Caco-2 (cell line): ENCODE measurements at places on chromosomes 6 and 20.

GRCh38 chr6:159981071-159981402 is 12.2 kb downstream of the IGF2R start:
- H3K27ac ChIP-seq = no peak overlapping the region
- H3K36me3 ChIP-seq = no peaks in the 10 kb centered on the region; the same call in 1 of the 2 replicates
- no peak for DNase-seq
- H3K27me3 ChIP-seq = no peaks in the 10 kb centered on the region
- H3K4me3 ChIP-seq = no peak overlapping the region
- H3K4me1 ChIP-seq = no peaks in the 10 kb centered on the region

DNA sequence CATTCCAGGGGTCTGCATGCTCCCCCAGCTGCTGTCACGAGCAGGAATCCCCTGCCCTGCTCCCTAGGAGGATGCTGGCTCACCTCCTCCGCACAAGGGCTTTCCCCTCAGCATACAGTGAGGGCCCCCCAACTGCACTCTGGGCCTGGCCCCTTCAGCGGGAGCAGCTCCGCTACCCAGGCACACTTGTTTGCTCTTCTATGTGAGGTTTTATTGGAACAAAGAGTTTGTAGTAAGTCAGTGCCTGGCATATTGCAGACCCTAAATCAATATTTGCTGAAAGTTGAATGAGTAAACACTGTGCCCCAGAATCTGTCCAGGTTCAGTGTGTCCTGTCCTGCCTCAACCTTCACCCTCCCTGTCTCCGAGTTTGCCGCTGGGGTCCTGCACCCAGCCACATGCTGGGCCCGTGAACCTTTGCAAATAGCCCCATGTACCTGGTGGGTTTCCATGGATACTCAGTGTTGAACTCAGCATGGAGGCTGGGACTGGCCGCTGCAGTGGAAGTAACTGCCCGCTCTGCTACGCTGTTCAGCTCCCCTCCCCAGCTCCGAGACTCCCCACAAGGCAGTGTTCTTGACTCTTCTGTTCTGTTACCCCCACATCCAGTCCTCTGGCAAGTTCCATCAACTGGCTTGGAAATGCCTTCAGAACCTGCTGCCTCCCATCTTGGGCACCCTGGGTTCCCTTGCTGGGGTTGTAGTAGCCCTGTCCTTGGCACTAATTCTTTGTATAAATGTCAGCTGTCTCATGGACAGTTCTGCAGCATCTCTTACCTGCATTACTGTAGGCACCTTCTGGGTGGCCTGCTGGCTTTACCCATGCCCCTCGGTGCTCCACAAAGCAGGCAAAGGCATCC is 15.7 kb downstream of the SLC22A1 start:
- H3K27ac ChIP-seq = no peak overlapping the region
- DNase-seq = no peak
- no peaks in the 10 kb centered on the region for H3K27me3 ChIP-seq
- peaks cover 17% of the 10 kb centered on the region for H3K4me1 ChIP-seq

GRCh38 chr20:18310051-18310450 is 21.7 kb downstream of the ZNF133 start:
- no peaks in the 10 kb centered on the region for H3K27me3 ChIP-seq
- H3K27ac ChIP-seq = no peak overlapping the region
- no peaks in the 10 kb centered on the region for H3K36me3 ChIP-seq
- no peak for DNase-seq
- 0 out of 2 replicates have a peak, but pooled peaks cover 8% of the 10 kb centered on the region for H3K4me1 ChIP-seq

DNA sequence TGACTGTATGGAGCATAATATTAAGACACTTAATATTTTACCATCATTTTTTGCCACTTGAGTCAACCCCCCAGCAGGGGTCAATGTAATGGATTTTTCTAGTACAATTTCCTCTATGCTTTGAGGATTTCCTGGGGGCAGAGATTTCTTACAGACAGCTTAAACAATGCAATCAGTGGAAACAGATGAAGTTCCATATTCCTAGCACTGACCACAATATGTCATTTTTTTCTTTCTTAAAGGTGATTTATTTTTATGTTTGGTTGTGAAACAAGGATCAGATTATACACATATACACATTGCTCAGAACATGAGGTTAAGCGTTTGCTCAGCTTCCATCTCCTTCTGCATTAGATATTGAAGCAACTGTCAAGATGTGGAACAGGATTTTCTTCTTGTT is 82.0 kb upstream of the ID4 start:
- H3K4me1 ChIP-seq = no peaks in the 10 kb centered on the region
- DNase-seq = no peak
- H3K27ac ChIP-seq = no peak overlapping the region
- H3K36me3 ChIP-seq = no peaks in the 10 kb centered on the region
- no peak overlapping the region for H3K4me3 ChIP-seq

- no peaks in the 10 kb centered on the region for H3K36me3 ChIP-seq
- DNase-seq = no peak
- H3K4me3 ChIP-seq = no peak overlapping the region
- H3K4me1 ChIP-seq = no peaks in the 10 kb centered on the region
Observed at GRCh38 chr6:27209659-27210269, 37.7 kb upstream of the PRSS16 start.

GRCh38 chr6:28880894-28881780 is 42.6 kb downstream of the TRIM27 start:
- peak; percentile 62 for DNase-seq
- H3K4me1 ChIP-seq = peaks cover 14% of the 10 kb centered on the region
- H3K27me3 ChIP-seq = no peaks in the 10 kb centered on the region
- peak overlapping the region; percentile 96 for H3K27ac ChIP-seq
- H3K36me3 ChIP-seq = no peaks in the 10 kb centered on the region

GRCh38 chr6:26003102-26003694 is 40.6 kb downstream of the TRIM38 start:
- DNase-seq = peak; percentile 49
- no peak overlapping the region for H3K4me3 ChIP-seq
- no peak overlapping the region for H3K27ac ChIP-seq
- no peaks in the 10 kb centered on the region for H3K4me1 ChIP-seq
- no peaks in the 10 kb centered on the region for H3K36me3 ChIP-seq
- no peaks in the 10 kb centered on the region for H3K27me3 ChIP-seq

- H3K4me3 ChIP-seq = no peak overlapping the region
- peaks cover 15% of the 10 kb centered on the region for H3K4me1 ChIP-seq
- no peaks in the 10 kb centered on the region for H3K27me3 ChIP-seq
- DNase-seq = no peak
Observed at GRCh38 chr20:59152559-59153354, 10.9 kb upstream of the ZNF831 start.

GRCh38 chr20:4017051-4017712 is 1.8 kb upstream of the RNF24 start:
- peaks cover 37% of the 10 kb centered on the region for H3K4me1 ChIP-seq
- no peaks in the 10 kb centered on the region for H3K36me3 ChIP-seq
- no peaks in the 10 kb centered on the region for H3K27me3 ChIP-seq
- peak overlapping the region; percentile 58 for H3K27ac ChIP-seq

DNA sequence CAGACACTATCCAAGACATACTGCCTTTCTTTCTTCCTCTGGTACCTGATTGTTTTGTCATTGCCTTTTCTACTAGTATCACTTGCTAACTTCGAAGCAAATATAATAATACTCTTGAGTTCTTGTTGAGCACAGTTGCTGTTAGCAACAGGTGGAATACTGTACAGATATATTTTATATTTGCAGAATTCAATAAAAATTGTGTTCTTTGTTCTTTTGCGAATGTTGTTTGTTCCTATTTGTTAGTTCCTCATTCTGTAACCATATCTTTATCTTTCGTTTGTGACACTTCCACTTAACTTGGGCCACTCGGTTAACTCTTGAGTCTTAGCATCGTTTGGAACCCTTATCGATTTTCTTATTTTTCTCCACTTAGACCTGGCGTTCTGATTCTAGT is 868 bp downstream of the CYB5R4 start:
- DNase-seq = no peak
- 0 out of 2 replicates have a peak, but pooled peaks cover 3% of the 10 kb centered on the region for H3K4me1 ChIP-seq
- H3K36me3 ChIP-seq = no peaks in the 10 kb centered on the region
- H3K27me3 ChIP-seq = no peaks in the 10 kb centered on the region
- peak overlapping the region; percentile 95 for H3K27ac ChIP-seq

DNA sequence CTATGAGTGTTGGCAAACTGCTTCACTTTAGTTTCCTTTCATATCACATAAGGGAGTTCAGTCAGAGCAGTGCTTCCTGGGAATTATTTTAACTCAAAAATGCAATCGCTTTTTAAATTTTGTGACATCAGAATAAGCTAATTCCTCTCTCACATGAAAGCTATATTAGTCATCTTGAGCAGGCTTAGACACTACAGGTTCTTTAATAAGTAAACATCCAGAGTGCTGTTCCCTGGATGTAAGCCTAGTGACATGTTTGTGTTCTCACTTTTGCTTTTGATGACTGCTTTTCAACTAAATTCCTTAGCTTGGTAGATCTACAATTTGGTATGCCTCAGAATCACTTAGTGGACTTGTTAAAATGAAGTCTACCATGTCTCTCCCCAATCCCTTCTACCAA is 252.7 kb upstream of the POU3F2 start:
- no peaks in the 10 kb centered on the region for H3K4me1 ChIP-seq
- no peaks in the 10 kb centered on the region for H3K36me3 ChIP-seq
- DNase-seq = no peak
- H3K27ac ChIP-seq = no peak overlapping the region

DNA sequence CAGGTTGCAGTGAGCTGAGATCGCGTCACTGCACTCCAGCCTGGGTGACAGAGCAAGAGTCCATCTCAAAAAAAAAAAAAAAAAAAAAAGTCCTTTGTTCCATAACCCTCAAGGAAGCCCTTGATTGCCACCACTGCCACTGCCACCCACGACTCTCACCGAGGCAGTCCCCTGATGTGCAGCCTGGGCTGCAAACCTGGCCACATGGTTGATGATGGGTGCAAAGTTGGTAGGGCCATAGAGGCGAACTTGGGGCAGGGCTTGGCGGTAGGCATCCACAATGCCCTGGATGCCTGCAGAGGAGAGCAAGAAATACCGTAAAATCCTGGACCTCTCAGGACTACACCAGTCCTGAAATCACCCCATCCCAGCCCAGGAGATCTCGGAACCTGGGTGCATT is 11.5 kb downstream of the SPAG4 start:
- no peak overlapping the region for H3K4me3 ChIP-seq
- H3K27ac ChIP-seq = no peak overlapping the region
- no peaks in the 10 kb centered on the region for H3K27me3 ChIP-seq
- peaks cover 16% of the 10 kb centered on the region for H3K36me3 ChIP-seq
- DNase-seq = no peak
- no peaks in the 10 kb centered on the region for H3K4me1 ChIP-seq

DNA sequence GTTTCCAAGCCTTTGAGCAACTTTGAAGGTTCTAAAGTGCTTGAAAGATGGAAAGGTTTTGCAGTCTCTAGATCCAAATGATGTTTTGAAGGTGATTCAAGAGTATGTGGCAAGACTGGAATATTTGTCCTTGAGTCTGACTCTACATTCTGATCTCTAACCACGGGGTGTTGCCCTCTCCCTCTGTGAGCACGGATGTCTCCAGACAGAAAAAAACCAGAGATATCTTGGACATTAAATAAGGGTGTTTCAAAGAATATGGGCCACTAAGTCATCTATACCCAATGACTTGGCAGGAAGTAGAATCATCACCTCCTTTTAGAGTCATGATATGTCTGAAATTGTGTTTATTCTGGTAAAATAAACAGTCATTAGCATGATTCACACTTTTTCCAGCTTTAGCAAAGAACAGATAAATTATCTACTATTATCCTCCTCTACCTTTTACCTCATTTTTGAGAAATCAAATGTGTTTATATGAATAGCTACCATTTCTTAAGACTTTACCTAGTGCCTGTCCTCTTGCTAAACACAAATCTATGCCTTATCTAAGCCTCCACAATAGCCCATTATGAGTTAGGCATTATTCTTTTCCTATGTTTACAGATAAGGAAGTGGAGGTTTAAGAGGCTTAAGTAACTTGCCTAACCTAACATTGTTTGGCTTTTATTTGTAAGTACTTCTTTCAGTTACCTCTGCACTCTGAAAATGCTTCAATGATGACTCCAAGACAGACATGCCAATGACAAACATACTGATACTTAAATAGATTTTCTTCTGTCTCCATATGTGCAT is 384.4 kb downstream of the BMP2 start:
- DNase-seq = no peak
- peaks cover 47% of the 10 kb centered on the region for H3K4me1 ChIP-seq
- no peak overlapping the region for H3K4me3 ChIP-seq
- peak overlapping the region; percentile 73 for H3K27ac ChIP-seq
- no peaks in the 10 kb centered on the region for H3K27me3 ChIP-seq

DNA sequence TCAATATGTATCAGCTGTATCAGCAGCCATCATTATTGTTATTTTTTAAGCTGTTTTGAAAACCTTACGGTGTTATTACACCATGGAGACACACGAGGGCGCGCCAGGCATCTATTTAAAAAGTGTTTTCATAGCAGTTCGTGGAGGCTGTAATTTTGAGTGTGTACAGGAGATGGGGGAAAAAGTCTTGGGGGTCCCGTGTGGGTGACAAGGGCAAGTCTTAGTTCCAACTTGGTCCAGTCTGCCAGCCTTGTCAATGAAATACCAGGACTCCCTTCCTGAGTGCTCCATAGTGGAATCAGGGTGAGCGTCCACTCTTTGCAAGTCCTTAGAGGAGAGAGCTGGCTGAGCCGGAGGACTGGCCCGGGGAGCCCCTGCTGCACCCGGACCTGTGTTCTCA is 43.3 kb downstream of the SLC2A10 start:
- H3K27me3 ChIP-seq = no peaks in the 10 kb centered on the region
- H3K4me1 ChIP-seq = 0 out of 2 replicates have a peak, but pooled peaks cover under 1% of the 10 kb centered on the region
- no peak overlapping the region for H3K27ac ChIP-seq
- DNase-seq = peak; percentile 77
- no peaks in the 10 kb centered on the region for H3K36me3 ChIP-seq

GRCh38 chr6:125346926-125347563 is 45.3 kb upstream of the HDDC2 start:
- no peak overlapping the region for H3K4me3 ChIP-seq
- no peak for DNase-seq

GRCh38 chr6:133183691-133184090 is 57.5 kb upstream of the EYA4 start:
- H3K4me3 ChIP-seq = no peak overlapping the region
- no peaks in the 10 kb centered on the region for H3K27me3 ChIP-seq
- H3K36me3 ChIP-seq = no peaks in the 10 kb centered on the region
- DNase-seq = no peak
- H3K27ac ChIP-seq = no peak overlapping the region

GRCh38 chr6:145809211-145809610 is 5.4 kb downstream of the FBXO30 start:
- H3K27me3 ChIP-seq = no peaks in the 10 kb centered on the region
- H3K36me3 ChIP-seq = no peaks in the 10 kb centered on the region
- no peak overlapping the region for H3K4me3 ChIP-seq
- no peak for DNase-seq
- no peak overlapping the region for H3K27ac ChIP-seq
- H3K4me1 ChIP-seq = peaks cover 12% of the 10 kb centered on the region
